ENCODE measurements at places on chromosomes 7 and 10.

DNA sequence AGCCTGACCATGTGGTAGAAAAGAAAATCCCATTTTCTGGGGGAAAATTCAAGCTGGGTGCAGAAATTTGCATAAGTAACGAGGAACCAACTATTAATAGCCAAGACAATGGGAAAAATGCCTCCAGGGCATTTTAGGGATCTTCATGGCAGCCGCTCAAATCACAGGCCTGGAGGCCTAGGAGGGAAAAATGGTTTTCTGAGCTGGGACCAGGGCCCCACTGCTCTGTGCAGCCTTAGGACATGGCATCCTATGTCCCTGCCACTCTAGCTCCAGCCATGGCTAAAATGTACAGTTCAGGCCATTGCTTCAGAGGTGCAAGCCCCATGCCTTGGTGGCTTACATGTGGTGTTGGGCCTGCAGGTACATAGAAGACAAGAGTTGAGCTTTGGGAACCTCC, 459.0 kb downstream of the PCDH15 start:
- DNase-seq, result no peak

DNA sequence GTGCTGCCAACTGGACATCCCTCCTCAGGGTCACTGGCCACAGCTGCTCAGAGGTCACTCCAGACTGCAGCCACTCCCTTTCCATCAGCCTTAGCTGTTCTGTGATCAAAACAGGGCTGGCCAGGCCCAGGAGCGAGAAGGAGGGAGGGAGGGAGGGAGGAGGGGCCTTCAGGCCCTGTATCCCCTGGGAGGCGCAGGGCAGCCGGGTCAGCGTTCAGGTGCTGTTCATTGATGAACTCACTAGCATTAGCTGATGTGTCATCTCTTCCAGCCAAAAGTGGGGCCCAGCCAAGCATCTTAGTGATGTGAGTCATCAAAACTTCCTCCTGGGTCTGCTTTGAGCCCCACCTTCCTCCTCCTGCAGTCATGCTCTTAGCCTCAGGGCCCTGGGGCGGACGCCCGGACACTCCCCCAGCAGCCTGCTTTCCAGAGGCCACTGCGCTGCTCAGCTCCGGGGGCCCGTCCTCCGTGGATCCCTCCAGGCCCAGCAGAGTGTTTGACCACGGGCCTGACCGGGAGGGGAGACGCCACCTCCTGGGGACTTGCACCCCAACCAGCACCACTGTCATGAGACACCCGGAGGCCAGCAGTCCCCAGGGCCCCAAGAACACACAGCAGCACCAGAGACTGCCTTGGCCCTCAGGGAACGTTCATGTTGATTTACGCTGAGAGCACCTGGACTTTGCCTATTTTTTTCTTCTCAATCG, 149.2 kb downstream of the PRKAG2 start:
- no peak for DNase-seq

DNA sequence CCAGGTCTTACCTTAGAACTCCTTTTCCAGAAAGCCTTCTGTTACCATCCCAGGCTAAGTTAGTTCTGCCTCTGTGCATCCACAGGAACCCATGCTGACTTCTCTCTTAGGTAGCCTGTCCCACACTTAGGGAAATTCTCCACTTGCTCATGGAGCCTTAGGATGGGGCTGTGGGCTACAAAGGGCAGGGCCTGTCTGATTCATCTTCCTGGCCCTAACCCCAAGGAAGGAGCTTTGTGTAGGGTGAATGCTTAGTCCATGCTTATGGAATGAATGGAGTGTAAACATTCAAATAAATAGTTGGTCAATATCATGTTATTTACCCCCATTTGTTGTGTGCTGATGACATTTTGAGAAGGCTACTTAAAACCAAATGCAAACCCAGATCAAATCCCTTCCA, 54.7 kb downstream of the EMX2 start:
- DNase-seq, result no peak

- DNase-seq, result no peak
Observed at GRCh38 chr10:13712837-13713581, 126.2 kb downstream of the PRPF18 start.

GRCh38 chr10:79331709-79332108, 15.6 kb upstream of the PPIF start:
- no peak for DNase-seq

DNA sequence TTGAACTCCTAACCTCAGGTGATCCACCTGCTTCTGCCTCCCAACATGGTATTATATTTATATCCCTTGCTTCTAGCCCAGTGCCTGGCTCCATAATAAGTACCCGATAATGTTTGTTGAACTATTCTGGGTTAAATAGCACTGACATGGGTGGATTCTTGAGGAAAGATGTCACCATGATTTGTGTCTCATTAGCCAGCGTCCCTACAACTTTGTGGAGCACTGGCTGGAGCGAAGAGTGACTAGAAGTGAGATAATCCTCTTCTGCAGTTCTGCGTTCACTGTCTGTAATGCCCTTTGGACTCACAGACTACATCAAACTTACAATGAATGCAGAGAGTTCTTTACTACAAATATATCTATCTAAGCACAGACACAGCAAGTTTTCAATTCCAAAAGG, 16.9 kb upstream of the AKR1E2 start:
- no peak for DNase-seq

DNA sequence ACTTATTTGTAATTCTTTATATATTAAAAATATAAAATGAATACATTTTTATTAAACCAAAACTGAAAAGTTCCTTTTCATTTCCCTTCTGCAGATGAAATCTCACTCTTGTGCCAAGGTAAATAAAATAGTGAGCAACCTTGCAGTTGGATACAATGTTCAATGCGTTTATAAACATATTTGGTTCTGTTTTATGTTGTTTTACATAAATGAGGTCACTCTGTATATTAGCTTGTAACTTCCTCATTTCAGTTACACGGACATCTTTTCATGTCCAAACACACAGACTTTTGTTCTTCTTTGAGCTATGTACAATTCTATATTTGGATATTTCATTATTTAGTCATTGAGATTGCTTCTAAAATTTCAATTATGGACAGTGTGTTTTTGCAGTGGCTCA, 107.7 kb downstream of the BBS9 start:
- DNase-seq, result no peak

GRCh38 chr7:46282155-46282554, 361.1 kb upstream of the IGFBP3 start:
- no peak for DNase-seq

DNA sequence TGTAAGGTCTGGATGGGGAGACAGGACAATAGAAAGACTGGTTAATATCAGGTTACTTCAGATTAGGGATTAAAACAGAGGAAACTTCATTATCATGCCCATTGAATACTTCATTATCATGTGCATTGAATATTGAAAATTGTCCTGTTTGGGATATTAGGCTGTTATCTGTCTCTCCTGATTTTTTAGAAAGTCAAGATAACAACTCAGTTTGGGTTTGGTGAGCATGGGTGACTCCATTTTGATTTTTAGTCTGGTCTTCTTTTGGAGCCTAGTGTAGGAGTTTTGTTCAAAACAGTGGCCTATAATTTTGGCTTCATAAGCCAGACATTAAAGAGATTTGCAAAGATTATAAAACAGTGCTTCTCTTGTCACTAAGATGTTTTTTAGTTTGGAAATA, 95.5 kb downstream of the ADK start:
- no peak for DNase-seq

DNA sequence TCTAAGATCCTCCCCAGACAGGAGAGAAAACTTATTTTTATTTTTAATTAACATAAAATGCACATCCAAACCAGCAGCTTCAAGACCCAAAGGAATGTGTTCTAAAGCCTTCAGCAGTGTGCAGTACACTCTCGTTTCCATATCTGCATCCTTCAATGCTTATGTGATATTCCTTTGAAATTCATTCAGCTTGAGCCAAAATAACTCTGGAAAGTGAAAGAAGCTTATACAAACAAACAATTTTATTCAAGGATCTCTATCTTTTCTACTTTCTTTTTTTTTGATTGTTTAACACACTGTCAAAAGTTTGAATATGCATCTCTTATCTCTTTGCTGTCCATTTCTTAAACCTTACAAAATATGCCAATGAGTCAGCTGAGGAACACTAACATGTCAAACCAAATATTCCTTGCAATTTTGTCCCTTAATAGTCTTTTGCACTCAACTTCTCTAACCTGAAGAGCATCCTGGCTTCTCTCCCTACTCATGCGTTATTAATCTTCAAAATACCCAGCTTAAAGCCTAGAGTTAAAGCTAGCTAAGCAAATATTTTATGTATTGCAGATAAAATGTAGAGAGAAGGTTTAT, 124.3 kb downstream of the THSD7A start:
- no peak for DNase-seq

- no peak for DNase-seq
Observed at GRCh38 chr10:52632591-52632990, 140.0 kb downstream of the MBL2 start.

DNA sequence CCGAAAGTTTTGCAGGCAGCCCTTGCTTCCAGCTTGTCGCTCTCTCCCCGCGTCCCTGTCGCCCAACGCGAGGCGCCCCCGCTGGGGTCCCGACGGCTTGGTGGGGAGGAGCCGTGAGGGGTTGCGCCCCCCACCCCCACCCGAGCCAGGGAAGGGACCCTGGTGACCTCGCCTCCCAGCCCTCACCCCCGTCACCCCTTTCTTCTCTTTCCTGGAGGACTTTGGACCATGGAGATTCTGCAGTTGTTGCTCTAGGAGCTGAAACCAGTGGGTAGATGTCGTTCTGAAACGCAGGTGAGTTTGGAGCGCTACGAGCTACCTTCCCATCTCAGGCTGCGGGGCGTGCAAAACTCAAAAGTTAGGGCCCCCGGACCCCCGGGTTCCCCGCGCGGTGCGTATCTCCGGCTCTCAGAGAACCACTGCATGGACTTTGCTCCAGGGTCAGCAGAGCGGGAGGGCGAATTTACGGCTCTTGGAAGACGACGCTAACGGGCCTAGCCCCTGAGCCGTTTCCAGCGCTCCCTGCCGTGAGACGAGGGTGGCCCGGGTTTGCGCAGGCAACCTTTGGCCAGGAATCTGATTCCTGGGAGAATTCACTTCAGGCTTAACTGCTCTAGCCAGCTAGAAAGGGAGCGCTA, 684 bp upstream of the ATXN7L1 start:
- DNase-seq, result no peak

DNA sequence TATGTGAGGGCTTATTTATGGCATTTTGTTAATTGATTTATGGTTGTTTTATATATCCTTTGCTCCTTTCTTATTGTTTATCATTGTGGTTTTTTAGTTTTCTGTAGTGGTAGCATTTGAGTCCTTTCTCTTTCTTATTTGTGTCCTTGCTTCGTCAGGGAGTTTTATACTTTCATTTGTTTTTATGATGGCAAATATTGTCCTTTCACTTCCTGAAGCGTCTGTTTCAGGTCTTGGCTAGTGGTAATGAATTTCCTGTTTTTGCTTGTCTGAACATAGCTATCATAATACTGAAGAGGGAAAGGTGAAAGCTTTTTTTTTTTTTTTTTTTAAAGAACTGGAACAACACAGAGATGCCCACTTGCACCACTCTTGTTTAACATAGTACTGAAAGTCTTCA, 228.2 kb downstream of the ATRNL1 start:
- no peak for DNase-seq

DNA sequence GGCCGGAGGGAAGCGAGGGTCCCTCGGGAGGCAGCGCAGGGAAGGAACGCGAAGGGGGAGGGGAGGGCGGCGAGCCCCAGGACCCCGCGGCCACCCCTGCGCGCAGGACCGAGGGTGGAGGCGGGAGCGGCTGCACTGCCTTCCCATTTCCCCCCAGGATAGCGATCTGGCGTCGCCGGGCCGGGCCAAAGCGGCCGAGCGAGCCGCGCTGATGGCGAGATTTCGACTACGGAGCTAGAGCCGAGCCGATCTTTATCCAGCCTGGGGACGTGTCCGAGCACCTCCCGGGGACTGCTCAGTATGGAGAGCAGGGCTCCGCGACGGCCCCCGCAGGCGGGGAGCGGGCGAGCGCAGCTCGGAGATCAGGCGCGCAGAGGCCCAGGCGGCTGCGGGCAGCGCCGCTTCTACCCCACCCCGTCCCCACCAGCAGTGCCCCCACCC, 590 bp upstream of the CRTAC1 start:
- DNase-seq, result no peak

- no peak for DNase-seq
Observed at GRCh38 chr10:128922619-128923196, 544.3 kb upstream of the MGMT start.

- DNase-seq, result no peak
Observed at GRCh38 chr10:49364747-49365146, 31.1 kb downstream of the DRGX start.

DNA sequence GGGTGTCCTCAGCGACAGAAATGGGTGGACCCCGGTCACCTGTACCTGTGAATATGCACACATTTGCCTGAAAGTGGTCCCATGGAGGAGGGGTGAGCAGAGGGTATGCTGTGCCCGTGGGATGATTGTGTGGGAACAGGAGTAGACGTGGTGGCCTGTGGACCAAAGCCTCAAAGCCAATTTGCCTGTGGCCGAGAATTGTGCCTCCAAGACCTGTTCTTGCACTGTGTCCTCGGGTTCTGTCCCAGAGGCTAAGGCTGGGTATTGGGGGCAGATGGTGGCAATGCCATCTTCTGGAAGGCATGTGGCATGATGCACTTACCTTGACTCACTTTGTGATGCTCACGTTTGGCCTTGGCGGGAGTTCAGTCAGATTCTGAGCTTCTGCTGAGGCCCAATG, 351.0 kb downstream of the TCERG1L start:
- DNase-seq, result no peak

- no peak for DNase-seq
Observed at GRCh38 chr10:16386855-16387254, 50.0 kb upstream of the PTER start.

- DNase-seq, result no peak
Observed at GRCh38 chr7:25758559-25758958, 393.4 kb upstream of the NFE2L3 start.

- DNase-seq, result no peak
Observed at GRCh38 chr7:47335557-47336471, 246.1 kb downstream of the TNS3 start.

DNA sequence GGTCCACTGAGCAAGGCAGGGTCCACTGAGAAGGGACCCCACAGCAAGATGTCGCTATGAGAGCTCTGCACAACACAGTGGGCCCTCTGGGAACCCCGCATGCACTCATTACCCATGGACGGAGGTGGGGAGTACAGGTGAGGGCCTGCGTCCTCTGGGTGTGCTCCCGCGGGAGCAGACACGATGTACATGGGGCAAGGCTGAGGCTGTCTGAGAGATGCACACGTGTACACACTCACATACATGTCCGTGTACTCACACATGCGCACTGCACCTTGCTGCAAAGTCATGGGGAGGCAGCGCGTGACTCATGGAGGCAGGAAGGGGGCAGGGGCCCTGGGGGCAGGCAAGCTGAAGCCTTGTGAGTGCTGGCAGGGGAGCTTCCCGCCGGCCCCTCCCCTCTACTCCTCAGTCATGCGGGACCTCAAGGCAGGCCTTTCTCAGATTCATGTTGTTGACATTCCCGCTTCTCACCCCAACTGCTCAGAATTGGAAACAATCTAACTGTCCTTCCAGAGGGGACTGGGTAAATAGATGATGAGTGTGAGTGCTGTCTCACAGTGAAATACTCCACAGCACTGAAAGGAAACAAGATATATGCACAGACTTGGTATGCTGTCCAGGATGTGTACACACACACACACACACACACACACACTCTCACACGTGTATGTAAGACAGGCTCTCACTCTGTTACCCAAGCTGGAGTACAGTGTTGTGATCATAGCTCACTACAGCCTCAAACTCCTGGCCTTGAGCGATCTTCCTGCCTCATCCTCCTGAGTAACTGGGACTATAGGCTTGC, 40.0 kb downstream of the GOLGA7B start:
- no peak for DNase-seq

- DNase-seq, result no peak
Observed at GRCh38 chr7:134757938-134758337, 21.5 kb upstream of the CALD1 start.

- DNase-seq, result no peak
Observed at GRCh38 chr7:135206941-135207391, 4.4 kb downstream of the WDR91 start.

- no peak for DNase-seq
Observed at GRCh38 chr10:132499367-132499685, 38.3 kb upstream of the INPP5A start.
